NCI-H2171 treated with DMSO at 0.1 percent for 48 hours (cell line): ENCODE measurements at places on chromosomes 16 and 17.

- DNase-seq: no peak
These were observed 379.0 kb upstream of the SOX9 start for GRCh38 chr17:71741836-71742235.

GRCh38 chr16:77331802-77332586, 102.8 kb downstream of the ADAMTS18 start:
- no peak for DNase-seq

DNA sequence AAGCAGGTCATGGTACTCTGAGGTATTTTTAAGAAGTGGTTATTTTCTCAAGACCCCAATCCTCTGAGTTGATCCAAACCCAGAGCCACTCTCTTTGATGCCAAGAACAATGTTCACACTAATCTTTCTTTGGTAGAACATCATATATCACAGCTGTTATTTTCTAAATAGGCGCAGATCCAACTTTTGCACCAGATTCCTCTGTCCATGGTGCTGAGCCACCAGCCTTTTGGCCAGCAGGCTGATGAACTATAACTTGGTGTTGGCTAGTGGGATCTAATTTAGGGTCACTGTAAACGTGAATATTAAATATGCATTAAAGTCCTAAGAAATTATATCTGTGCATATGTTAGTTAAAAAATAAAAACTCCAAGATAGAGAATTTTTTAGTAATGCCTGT, 7.0 kb upstream of the ZKSCAN2 start:
- DNase-seq: no peak

DNA sequence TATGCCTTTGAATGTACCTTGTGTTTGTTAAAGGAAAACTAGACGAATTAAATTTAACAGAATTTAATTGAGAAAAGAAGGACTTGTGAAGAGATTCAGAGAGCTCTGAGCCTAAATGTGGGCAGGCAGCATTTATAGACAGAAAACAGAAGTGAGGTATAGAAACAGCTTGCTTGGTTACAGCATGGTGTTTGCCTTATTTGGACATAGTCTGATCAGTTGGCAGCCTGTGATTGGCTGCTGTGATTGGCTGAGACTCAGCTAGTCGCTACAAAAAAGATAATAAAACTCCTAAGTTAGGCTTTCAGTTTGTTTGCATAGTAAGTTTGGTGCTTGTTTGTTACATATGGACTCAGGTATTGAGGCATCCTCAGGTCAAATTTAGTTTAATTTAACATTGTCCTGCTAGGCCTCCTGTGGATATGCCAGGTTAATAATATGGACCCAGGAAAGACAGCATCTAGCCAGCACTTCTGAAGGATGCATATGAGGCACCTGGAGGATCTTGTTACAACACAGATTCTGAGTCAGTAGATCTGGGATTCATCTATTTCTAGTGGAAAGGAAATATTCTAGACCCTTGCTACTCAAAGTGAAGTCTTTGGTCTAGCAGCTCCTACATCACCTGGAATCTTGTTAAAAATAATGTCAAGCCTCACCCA, 43.4 kb downstream of the SLFN5 start:
- DNase-seq: no peak

- no peak for DNase-seq
These were observed 1.5 kb upstream of the SYT17 start for GRCh38 chr16:19166500-19166899.

GRCh38 chr16:35746963-35747657, 2287.7 kb downstream of the TP53TG3F start:
- DNase-seq: no peak

DNA sequence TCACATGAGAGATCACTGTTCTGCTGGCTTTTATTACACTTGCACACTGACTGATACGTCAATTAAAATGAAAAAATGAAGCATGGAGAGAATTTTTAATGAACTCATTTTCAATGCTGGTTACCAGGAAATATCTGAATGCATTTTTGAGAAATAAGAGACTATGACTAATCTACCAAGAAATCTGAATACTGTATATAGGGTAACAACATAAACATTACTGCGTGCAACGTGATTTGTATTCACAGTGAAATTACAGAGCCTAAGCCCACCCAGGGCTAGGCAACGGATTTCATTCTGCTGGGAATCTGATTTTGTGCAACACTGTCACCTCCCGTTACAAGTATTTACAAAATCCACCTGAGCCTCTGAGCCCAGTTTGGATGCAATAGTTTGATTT, 23.8 kb upstream of the LCMT1 start:
- DNase-seq: no peak

DNA sequence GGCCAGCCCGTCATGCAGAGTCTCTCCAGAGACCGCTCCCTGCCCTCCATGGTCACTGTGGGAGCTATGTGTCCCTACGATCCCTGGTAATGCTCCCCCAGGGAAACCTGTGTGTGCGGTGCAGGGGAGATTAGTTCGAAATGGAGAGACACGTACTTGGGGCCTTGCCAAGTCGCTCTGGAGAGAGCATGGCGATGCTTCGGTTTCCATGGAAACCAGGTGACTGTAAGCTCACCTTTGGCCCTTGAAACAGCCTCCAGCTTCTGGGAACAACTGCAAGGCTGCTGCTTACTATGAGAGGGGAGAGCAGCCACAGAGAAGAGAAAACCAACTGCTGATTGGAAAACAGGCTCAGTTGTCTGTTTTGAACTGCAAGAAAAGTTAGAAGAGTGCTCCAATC, 879.7 kb upstream of the EEF2KMT start:
- DNase-seq: no peak

- DNase-seq: no peak
These were observed 53.6 kb downstream of the TEX2 start for GRCh38 chr17:64209356-64209941.

- DNase-seq: no peak
These were observed 8.6 kb downstream of the CEP95 start for GRCh38 chr17:64515419-64515818.

DNA sequence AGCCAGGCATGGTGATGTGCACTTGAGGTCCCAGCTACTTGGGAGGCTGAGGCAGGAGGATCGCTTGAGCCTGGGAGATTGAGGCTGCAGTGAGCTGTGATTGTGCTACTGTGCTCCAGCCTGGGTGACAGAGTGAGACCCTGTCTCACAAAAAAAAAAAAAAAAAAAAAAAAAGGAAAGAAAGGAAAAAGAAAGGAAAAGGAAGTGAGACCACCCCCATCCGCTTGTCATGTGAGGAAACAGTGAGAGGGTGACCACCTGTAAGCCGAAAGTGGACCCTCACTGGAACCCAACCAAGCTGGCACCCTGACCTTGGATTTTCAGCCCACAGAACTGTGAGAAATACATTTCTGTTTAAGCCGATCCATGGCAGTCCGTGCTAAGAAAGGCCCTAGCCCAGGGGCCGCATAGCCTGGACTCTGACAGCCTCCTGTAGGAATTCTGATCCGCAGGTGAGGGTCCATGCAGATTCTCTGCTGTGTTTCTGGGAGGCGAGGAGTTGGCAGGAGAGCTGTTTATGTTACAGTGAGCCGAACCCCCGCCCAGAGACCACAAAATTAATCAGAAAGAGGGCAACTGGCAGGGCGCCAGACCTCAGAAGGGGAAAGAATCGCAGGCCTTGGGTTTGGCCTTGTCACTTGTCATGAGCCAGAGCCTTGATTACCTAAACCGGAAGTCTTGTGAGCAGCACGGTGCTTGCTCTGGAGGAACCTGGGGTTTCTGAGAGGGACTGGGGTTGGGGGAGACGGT, 945 bp downstream of the SGSH start:
- DNase-seq: peak; percentile 70

GRCh38 chr16:6861815-6862477, 470.7 kb upstream of the RBFOX1 start:
- no peak for DNase-seq

- no peak for DNase-seq
These were observed 13.0 kb upstream of the DRG2 start for GRCh38 chr17:18074566-18075272.

- DNase-seq: no peak
These were observed 9.0 kb upstream of the ZFHX3 start for GRCh38 chr16:73056921-73057290.

DNA sequence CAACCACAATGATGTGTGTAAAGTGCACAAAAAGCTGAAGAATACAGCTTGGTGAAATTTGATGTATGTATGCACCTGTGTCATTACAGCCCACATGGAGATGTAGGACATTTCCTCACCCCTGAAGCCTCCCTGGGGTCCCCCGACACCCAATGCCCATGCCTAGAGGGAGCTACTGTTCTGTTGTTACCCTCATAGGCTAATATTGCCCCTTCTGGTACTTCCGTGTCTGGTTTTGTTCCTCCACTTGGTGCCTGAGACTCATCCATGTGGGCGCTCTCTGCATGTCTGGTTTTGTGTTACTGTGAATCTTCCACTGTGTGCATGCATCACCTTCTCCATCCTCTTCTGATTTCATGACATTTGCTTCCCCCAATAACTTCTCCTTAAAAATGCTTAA, 18.6 kb downstream of the TNFRSF13B start:
- DNase-seq: no peak

- no peak for DNase-seq
These were observed 38.1 kb downstream of the CMC2 start for GRCh38 chr16:80968386-80969113.

- no peak for DNase-seq
These were observed 5.8 kb downstream of the LMF1 start for GRCh38 chr16:965036-965395.

GRCh38 chr17:29433541-29433940, 43.4 kb downstream of the TAOK1 start:
- no peak for DNase-seq

DNA sequence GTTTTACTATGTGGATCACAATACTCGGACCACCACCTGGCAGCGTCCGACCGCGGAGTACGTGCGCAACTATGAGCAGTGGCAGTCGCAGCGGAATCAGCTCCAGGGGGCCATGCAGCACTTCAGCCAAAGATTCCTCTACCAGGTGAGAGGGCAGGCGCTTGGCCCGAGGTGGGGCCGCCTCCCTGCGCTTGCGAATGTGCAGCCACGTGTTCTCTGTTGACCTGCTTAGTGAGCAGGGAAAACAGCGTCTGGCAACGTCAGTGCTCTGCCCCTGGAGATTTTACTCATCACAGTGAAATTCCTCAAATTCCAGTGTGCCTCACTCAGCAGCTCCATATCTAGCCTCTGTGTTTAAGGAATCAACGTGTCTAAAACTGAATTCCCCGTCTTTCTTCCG, 33.4 kb upstream of the CLEC18A start:
- no peak for DNase-seq

DNA sequence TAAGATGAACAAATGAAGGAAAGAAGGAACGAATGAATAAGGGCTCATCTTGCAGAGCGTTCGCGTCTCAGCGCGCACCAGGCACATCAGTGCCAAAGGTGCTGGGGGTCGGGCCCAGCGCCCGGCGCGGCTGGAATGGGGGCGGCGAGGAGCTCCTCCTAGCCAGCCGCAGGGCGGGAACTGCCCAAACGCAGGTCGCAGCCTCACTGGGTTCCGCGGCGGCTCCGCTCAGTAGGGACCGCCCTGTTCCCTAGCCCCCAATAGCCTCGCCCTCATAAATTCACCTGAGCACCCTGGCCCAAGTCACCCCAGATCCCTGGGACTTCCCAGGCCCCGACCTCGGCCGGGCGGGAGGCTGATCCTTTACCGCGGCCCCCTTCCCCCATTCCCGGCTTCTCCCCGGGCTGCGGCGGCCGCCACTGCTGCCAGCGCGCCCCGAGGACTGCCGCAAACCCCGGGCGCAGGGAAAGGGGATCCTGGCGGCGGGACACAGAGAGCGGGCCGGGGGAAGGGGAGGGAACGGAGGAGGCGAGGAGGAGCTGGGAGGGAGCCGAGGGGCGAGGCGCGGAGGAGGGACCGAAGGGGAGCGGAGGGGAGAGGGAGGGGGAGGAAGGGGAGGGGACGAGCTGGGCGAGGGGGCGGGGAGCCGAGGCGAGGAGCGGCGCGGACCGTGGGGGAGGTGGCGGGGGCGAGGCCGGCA, 377 bp upstream of the CRHR1 start:
- DNase-seq: peak; percentile 60

- no peak for DNase-seq
These were observed 20.6 kb downstream of the CYB5B start for GRCh38 chr16:69444873-69445517.

GRCh38 chr17:29342158-29342765, 47.9 kb upstream of the TAOK1 start:
- no peak for DNase-seq

- DNase-seq: no peak
These were observed 586.4 kb downstream of the MAF start for GRCh38 chr16:79013930-79014660.
